ENCODE measurements at places on chromosomes 5 and 9.
A peak's percentile ranks its signal among the peaks of the same experiment; 100 is the strongest.

- DNase-seq: no peak
Measured at GRCh38 chr9:136531186-136531903, 14.5 kb downstream of the NOTCH1 start.

- DNase-seq: no peak
Measured at GRCh38 chr5:77066184-77066583, 20.9 kb downstream of the ZBED3 start.

DNA sequence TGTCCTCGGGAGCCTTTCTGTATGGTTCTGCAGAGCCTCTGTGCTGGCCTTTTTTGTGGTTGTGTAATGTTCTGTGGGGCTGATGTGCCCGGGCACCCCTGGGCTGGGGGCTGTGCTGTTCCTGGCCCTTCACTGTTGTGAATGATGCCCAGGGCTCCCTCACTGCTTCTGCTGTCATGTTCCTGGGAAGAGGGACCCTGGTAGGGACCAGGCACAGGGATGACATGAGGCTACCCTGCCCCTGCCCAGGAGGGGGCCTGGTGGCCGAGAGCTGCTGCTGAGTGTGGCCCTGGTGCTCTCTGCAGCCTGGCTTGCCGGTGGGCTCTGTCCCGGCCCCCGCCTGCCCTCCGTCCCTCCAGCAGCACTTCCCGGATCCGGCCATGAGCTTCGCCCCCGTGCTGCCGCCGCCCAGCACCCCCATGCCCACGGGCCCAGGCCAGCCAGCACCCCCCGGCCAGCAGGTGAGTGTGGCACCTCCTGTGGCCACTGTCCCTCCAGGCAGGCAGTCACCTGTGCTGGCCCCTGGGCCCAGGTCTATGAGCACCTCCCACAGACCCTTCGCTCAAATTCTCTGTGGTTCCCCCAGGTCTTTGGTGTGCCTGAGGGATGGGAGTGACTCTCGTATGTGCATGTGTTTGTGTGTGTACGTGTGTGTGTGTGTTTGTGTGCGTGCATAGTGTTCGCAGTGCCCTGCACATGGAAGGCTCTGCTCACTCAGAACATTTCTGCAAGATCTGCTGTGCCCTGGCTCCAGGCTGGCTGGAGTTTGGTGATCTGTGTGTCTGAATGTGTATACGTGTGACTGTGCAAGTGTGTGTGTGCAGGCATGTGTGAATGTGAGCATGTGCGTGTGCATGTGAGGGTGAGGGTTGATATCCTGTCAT, 72.3 kb downstream of the WNK2 start:
- no peak for DNase-seq

DNA sequence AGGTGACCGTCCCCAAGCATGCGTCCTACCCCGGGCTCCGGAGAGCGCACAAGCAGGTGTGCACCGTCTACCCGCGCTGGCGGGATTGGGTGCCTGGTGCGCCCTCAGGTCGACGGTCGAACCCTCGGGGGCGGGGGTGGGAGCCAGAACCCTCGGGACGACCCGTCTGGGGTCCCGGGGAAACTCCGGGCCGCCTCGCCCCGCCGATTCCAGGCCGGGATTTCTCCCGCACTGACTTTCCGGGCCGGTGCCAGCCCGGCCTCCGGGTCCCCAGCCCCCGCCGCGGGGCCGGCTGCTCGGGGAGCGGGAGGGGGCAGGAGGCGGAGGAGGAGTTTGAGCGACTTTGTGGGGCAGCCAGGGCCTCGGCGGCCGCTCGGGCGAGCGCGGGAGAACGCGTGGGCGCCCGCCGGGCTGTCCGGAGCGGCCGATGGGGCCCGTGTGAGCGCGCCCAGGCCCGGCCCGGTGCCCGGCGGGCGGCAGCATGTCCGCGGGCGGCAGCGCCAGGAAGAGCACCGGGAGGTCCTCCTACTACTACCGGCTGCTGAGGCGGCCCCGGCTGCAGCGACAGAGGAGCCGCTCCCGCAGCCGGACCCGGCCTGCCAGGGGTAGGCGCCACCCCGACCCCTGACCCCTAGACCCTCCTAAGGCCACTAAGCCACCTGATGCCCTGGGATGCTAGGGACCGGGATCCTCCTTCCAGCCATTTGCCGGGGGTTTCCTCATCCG, at the start of gene DAB2IP:
Gene DAB2IP, plus strand, starts transcription at position 340 of the 726 bp plus-strand sequence. Its CDS starts 142 bp downstream, at position 482.
- DNase-seq: no peak

GRCh38 chr5:22521521-22521920, 331.6 kb downstream of the CDH12 start:
- DNase-seq: no peak

DNA sequence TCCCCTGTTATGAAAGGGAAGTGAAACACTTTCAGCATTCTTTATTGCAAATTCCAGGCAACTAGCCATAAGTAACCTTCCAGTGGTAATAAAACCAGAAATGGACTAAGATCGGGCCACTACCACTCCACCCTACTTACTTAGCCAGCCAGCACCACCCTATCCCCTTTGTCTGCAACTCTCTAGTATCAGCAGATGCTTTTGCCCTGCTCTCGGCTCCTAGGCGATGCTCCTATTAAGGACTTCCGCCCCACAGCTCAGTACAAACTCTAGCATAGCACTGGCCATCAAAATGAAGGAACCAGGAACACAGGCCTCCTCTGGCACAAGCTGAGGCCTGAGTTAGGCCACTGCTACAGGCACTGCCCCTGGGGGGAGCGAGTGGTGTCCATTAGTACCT, 81.2 kb downstream of the GLDC start:
- DNase-seq: no peak

GRCh38 chr5:15823398-15823797, 323.4 kb downstream of the FBXL7 start:
- no peak for DNase-seq

DNA sequence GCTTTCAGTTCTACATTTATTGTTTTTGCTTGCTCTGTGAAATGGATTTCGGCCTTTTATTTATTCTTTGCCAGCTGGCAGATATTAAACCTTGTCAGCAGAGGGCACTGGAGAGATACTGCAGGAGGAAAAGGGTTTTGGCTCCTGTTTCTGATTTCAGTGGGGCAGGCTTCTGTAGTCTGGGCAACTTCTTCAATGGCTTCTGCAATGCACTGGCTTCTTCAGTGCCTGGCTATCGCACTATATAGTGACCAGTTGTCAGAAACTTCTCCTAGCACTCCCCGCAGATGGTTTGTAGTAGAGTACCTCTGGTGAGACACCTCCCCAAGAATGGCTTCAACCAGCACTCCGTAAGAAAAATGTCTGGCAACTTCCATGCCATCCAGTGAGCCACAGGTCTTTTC, 3.2 kb upstream of the NFX1 start:
- DNase-seq: peak; percentile 58

DNA sequence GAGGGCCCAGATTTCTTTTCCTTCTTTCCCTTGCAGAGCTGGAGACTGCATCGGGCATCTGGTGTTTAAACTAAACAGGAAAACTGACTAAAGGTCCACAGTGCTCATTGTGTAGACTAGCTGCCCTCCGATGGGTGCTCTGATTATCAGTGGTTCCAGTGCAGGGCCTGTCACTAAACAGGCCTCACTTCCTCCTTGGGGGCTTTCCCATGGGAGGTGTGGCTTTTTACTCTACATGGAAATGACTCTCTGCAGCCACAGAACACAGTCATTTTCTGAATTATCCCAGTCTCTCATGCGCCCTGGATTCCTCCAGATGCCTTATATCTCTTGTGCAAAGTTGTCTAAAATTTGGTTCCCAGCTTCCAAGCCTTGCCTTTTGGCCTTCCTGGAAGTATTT, 199.2 kb downstream of the TRIO start:
- no peak for DNase-seq

DNA sequence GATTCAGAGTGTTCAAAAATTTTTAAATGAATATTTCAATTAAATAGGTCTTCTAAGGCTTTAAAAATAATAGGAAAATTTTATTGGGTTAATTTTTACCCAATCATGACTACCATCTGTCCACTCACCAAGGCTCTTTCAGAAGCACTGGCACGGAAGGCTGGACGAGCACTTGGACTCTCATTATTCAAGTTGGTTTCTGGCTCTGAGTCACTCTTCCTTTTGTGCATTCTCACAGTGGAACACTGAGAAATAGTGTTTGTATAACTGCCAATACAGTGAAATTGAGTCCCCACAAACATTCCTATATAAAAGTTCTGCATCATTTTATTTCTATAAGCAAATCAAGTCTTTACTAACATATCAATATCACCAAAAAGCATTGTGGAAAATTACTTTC, 1149.0 kb downstream of the EFNA5 start:
- DNase-seq: no peak

DNA sequence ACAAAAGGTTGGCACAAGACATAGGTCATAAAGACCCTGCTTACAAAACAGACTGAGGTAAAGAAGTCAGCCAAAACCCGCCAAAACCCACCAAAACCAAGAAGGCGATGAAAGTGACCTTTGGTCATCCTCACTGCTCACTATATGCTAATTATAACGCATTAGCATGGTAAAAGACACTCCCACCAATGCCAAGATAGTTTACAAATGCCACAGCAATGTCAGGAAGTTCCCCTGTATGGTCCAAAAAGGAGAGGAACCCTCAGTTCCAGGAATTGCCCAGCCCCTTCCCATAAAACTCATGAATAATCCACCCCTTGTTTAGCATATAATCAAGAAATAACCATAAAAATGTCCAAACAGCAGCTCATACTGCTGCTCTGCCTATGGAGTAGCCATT, 27.7 kb downstream of the MLLT3 start:
- no peak for DNase-seq

DNA sequence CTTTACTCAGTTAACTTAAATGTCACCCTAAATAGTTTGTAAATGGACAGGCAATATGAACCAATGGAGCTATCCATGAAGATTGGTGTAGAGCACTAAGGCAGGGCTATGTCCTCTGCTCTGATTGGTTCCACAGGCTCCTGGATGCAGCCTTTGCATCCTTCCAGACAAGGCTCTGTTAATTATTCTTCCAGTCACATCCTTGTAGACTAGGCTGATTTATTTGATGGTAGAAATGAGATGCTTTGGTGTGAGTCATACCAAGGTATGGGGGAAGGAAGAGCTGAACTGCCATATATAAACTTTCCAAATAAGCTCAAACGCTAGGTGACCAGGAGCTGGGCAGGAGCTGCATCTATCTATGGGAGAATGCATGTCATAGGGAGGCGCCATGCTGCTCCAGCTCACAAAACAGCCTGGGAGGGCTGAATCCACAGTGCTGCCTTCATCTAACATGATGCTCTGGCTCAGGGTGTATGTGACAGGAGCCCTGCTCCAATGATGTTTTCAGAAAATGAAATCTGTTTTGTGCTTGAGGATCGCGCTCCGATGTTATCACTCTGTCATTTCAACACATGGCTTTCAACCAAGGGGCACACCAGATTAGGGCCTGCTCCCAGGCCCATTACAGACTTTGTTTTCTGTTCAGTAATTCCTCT, 818.0 kb upstream of the ZNF608 start:
- no peak for DNase-seq

GRCh38 chr9:76658510-76659231, 105.6 kb upstream of the PCA3 start:
- no peak for DNase-seq

GRCh38 chr9:37454238-37454637, 11.0 kb downstream of the ZBTB5 start:
- DNase-seq: no peak

DNA sequence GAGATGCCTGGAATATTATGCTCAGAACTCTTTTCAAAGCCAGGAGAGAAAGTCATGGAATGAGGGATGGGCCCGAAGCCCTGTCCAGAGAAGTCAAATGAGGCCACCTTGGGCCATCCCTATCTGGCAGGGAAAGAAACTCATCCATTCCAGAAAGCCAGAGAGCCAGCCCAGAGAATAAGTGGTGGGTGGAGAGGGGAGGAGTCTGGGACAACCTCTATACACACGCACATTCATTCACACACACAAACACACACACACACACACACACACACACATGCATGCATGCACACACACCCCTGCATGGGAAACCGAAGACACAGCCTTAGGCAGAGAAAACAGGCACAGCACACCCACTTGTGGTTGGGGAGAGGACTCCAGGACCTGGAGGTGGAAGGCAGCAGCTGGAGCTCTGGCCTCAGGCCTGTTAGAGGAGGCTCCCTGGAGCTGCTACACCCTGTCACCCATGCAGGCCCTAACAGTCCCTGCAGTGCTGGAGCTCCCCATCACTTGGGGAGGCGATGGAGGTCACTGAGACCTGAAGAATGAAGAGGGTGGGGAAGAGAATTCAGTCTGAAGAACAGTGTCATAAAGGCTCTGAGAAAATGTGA, 38.0 kb downstream of the TGFBI start:
- DNase-seq: no peak

DNA sequence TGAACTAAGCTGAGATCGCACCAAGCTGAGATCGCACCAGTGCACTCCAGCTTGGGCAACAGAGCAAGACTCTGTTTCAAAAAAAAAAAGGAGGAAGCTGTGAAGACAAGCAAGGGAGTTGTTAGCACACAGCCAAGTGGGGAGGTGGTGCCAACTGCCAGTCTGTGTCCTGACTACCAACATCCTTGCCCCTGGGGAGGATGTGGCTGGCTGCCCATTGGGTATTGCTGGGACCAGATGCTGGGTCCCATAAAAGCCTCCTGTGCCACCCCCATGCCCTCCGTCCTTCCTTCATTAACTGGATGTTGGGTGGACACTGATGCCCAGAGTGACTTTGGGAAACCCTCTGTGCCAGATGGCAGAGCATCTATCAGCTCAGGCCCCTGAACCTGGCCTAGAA, 157.1 kb upstream of the COL5A1 start:
- no peak for DNase-seq

GRCh38 chr5:112109331-112110007, 309.6 kb downstream of the EPB41L4A start:
- DNase-seq: no peak

DNA sequence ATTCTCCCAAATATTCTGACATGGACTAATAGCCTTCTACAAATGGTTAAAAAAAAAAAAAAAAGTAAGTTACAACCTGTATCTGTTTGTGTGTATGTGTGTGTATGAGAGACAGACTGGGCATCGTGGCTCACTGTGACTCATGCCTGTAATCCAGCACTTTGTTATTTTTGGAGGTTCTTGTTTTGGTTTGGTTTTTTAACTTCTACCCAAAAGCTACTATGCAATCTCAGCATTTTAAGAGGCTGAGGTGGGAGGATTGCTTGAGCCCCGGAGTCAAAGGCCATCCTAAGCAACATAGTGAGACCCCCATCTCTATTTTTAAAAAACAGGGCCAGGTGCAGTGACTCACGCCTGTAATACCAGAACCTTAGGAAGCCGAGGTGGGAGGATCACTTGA, 17.6 kb upstream of the HAVCR1 start:
- DNase-seq: no peak

DNA sequence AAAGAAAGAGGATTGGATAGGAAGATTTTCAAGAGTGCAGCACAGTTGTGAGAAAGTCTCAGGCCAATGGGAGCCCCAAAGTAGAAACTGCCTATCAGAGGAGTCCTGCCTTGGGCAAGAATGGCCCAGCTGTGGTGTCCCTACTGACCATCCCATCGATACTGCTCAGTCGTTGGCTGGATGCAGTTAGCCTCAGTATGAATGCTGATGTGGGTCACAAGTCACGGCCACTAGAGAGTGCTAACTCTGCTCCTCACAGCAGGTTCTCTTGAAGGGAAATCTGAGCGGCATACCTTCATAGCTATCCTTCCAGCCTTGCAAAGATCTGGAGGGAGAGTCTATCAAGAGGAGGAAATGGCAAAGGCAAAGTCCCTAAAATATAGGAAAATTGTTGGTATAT, 11.6 kb upstream of the CETN3 start:
- DNase-seq: no peak

Data from stimulated activated CD4-positive, alpha-beta T cell treated with anti-CD3 and anti-CD28 coated beads, Interleukin-4, amount 100 ng/mL, for 24 hours (primary cell).